Forelimb muscle (tissue), 1 donor: ENCODE measurements at places on chromosomes 7 and 10. TPM values are rescaled to one million over a fixed set of nuclear protein-coding genes. Genes with fewer than 3 reads are reported as not detected.
A peak's percentile ranks its signal among the peaks of the same experiment; 100 is the strongest.

The SPDYE1 gene
- polyA plus RNA-seq, result 1.6 TPM

The OPALIN gene
- polyA plus RNA-seq, result not detected

- DNase-seq, result no peak
These were observed 119.9 kb downstream of the MGMT start for GRCh38 chr10:129586898-129587443.

- DNase-seq, result no peak
These were observed 372.6 kb downstream of the GPR158 start for GRCh38 chr10:25547382-25547781.

GRCh38 chr10:84499846-84500245, 171.5 kb downstream of the CCSER2 start:
- DNase-seq, result no peak

- DNase-seq, result no peak
These were observed at the start of gene NYAP1 for GRCh38 chr7:100483722-100484672. Gene NYAP1 (plus strand): TSS chr7:100483927. CDS start chr7:100485312, 1,385 bp downstream.

DNA sequence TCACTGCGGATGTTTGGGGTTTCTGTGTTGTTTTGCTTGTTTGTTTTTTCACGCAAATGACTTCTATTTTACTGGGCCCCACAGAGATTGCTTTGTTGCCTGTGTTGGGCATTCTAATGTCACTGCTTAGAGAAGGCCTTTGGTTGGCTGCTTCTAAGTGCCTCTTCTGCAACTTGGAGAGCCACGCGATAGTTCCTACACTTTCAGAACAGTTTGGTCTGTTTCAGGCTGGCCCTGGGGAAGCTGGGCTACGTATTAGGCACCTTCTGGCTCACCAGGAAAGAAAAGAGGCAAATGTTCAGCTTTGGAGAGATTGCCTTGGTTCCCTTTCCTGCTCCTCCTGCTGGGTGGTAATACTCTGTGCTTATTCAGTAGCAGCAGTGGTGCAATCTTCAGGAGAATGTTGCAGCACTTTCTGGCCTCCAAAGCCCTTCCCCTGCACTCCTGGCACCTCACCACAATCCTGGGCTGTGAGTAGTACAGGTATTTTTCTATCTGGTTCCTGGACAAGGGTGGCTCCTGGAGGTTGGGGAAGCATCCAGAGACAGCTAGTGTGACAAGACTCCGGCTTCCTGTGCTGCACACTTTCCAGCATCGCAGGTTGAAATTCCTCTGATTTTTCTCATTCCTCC, 1.2 kb downstream of the ANTXRL start:
- no peak for DNase-seq

DNA sequence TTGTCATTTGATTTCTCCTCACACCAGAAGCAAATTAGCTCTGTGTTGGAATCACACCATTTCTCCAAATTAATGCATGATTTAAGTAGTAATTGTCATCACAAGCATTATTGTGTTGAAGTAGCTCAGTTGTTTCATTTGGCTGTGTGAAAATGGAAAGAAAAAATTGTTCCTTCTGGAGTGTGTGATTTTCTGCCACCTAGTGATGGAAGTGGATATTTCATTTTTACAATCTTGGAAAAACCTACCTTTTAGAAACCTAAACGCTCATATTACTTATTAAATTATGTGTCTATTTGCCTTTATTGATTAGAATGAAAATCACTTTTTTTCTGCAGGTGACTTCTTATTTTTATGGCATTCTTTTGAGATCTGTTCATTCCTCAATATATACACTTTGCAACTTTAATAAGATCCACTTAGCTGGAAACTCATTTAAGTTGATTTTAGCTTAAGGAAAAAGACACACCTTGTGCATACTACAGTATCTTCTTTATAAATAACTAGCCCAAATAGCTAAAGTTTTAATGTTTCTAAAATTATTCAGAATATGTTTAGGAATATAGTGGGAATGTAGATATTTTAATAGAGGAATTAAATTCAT, 50.0 kb downstream of the SRI start:
- peak; percentile 26 for DNase-seq
